Activated naive CD8-positive, alpha-beta T cell treated with anti-CD3 and anti-CD28 coated beads, Interleukin-2, amount 10 ng/mL, durations not matched to agents 7 days and 5 days (primary cell): ENCODE measurements at places on chromosomes 6 and 20. TPM values are rescaled to one million over a fixed set of nuclear protein-coding genes. Genes with fewer than 3 reads are reported as not detected.

The CTCFL gene
- not detected for total RNA-seq

The DPPA5 gene
- not detected for total RNA-seq

The CALHM6 gene
- total RNA-seq: 26.7 TPM

The SALL4 gene
- total RNA-seq: 0.08 TPM

The PTGIS gene
- 0.39 TPM for total RNA-seq

The CRYBG1 gene
- total RNA-seq: 34.8 TPM

The SEC23B gene
- 65.0 TPM for total RNA-seq

The TMEM217 gene
- total RNA-seq: 1.4 TPM

The MUCL3 gene
- total RNA-seq: not detected

DNA sequence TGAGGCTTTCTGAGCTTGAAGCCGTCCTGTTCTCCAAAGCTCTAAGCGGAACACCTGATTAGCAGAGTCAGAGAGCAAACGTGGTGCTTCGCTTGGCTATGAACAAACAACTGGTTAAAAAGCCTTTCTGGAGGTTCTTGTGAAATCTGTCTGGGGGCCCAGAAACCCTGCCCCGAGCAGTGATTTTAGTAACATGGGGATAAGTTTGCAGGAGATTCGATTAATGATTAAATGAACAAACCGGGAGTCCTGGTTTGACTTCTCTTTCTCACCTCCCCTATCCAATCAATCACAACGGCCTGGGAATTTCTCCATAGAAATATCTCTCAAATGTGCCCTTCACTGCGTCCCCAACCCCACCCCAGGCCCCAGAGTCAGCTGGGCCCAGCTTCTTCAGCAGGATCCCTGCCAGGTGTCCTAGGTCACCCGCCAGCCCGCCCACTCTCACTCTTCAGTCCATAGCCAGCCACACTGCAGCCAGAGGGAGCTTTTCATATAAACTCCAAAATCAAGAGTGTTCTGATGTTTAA, 43.6 kb downstream of the ZDHHC14 start:
- no peak overlapping the region for H3K27ac ChIP-seq
- peaks cover 3% of the 10 kb centered on the region for H3K27me3 ChIP-seq
- no peaks in the 10 kb centered on the region for H3K4me1 ChIP-seq
- peaks cover 8% of the 10 kb centered on the region for H3K36me3 ChIP-seq
- H3K4me3 ChIP-seq: no peak overlapping the region

DNA sequence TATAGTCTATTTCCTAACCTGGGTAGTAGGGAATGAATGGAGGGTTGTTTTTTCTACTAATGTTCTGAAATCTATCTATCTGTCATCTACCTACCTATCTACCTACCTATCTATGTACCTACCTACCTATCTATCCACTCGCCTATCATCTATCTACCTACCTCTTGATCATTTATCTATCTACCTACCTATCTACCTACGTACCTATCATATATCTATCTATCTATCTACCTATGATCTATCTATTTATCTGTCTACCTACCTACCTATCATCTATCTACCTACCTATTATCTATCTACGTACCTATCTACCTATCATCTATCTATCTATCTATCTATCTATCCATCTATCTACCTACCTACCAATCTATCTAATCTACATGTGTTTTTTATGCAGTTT, 62.5 kb upstream of the PHACTR1 start:
- H3K36me3 ChIP-seq: no peaks in the 10 kb centered on the region
- H3K27me3 ChIP-seq: peaks cover 5% of the 10 kb centered on the region
- peaks cover 9% of the 10 kb centered on the region for H3K4me1 ChIP-seq

- peaks cover 78% of the 10 kb centered on the region for H3K27me3 ChIP-seq
- DNase-seq: peak; percentile 60
- H3K36me3 ChIP-seq: no peaks in the 10 kb centered on the region
- H3K4me3 ChIP-seq: peak overlapping the region; percentile 57
- peaks cover 17% of the 10 kb centered on the region for H3K4me1 ChIP-seq
- H3K27ac ChIP-seq: peak overlapping the region; percentile 74
These were observed 120.2 kb upstream of the AFDN start for GRCh38 chr6:167706313-167707109.

- H3K4me1 ChIP-seq: peaks cover 27% of the 10 kb centered on the region
- no peak for DNase-seq
- H3K27ac ChIP-seq: peak overlapping the region; percentile 100
- H3K27me3 ChIP-seq: peaks cover 4% of the 10 kb centered on the region
- H3K4me3 ChIP-seq: peak overlapping the region; percentile 98
- H3K36me3 ChIP-seq: peaks cover 27% of the 10 kb centered on the region
These were observed 743 bp downstream of the CMTR1 start for GRCh38 chr6:37433657-37434271.

DNA sequence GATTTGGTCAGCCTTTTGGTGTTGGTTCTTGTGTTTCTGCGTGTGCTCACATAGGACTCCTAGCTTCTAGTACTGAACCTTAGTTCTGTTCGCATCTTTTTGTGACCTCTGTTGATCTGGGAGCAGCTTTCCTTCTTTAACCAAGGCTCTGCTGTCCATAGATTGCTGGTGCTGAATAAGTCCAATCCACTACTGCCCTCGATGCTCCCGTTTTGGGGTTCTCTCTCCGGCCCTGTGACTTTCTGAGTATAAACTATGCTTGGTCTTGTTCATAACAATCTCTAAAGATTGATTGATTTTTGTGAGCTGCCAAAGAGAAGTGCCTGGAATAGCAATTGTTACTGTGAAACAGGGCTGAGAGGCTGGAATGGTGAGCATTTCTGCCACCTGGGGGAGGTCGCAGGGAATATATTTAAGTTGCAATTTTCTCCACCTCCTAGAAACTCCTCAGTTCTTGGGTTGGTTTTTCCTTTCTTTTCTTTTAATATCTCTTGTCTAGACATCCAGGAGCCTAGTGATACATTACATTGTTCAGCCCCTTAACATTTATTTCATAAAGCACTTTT, 422.9 kb upstream of the CHD6 start:
- no peaks in the 10 kb centered on the region for H3K27me3 ChIP-seq
- no peak for DNase-seq
- no peaks in the 10 kb centered on the region for H3K4me1 ChIP-seq
- no peaks in the 10 kb centered on the region for H3K36me3 ChIP-seq

DNA sequence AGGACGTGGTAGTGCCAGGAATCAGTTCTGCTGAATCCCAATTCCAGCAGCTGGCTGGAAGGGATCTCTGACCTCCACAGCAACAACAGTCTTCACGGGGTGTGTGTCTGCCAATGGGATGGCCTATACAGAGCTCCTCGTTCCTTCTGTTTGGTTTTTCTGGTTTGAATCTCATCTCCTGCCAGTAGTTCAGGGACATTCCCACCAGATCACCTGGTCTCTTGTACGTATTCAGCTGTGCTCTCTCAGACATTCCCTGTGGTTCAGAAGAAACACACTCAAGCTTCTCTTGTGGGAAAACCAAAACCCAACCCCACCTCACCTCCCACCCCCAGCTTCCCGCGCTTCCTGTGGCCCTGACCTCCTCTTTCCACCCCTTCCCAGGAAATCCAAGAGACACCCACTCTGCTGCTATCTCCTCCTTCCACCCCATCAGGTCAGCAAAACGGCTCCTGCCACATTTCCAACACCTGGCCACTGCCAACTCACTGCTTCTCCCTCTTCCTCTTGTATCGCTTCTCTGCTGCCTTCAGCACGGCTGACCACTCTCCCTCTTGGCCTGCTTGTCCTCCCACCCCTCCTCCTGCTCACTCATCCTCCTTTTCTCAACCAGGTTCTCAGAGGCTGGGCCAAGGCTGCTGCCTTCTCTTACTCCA, 63.3 kb upstream of the PTGIS start:
- peaks cover 1% of the 10 kb centered on the region for H3K27me3 ChIP-seq
- no peak overlapping the region for H3K27ac ChIP-seq
- peaks cover 8% of the 10 kb centered on the region for H3K4me1 ChIP-seq
- H3K4me3 ChIP-seq: no peak overlapping the region

- H3K4me1 ChIP-seq: no peaks in the 10 kb centered on the region
- H3K27ac ChIP-seq: no peak overlapping the region
- H3K27me3 ChIP-seq: peaks cover 3% of the 10 kb centered on the region
- H3K36me3 ChIP-seq: no peaks in the 10 kb centered on the region
- no peak for DNase-seq
These were observed 110.0 kb downstream of the PLCB1 start for GRCh38 chr20:8242066-8242465.

DNA sequence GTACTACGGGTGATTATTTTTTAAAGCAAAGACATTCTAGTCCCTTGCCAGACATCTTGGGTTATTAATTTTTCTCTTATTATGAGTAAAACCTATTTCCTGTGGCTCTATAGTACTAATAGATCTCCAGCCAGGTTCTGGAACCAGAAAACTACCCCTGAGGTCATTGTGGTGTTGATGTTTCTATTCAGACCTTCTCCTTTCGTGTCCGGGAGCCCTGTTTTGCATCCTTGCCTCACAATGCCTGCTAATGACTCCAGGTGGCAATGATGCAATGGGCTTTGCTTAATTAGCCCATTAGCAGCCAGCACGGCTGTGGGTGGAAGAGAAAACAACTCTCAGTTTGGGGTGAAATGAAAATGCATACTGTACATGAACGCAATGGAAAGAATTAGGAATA, 62.9 kb upstream of the ARG1 start:
- H3K36me3 ChIP-seq: no peaks in the 10 kb centered on the region
- H3K27ac ChIP-seq: no peak overlapping the region
- H3K27me3 ChIP-seq: no peaks in the 10 kb centered on the region
- H3K4me1 ChIP-seq: no peaks in the 10 kb centered on the region

GRCh38 chr6:56693246-56693607, 50.5 kb upstream of the DST start:
- no peak overlapping the region for H3K4me3 ChIP-seq
- H3K27ac ChIP-seq: no peak overlapping the region
- no peak for DNase-seq
- H3K4me1 ChIP-seq: no peaks in the 10 kb centered on the region
- no peaks in the 10 kb centered on the region for H3K36me3 ChIP-seq
- H3K27me3 ChIP-seq: peaks cover 6% of the 10 kb centered on the region

DNA sequence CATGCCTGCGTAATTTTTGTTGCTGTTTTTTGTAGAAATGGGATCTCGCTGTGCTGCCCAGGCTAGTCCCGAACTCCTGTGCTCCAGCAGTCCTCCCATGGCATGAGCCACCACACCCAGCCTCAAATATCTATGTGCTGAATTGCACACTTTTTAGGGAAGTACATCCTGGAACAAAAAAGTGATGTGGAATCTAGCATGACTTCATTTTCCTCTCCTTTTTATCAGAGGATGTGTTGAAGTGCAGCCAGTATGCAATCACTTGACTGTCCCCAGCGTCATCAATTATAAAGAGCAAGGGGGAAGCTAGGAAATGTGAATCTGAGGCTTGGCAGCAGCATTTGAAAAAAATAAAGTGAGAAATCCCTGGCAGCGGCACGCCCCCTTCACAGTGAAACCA, 6.4 kb upstream of the EXOC2 start:
- no peak overlapping the region for H3K27ac ChIP-seq
- no peak for DNase-seq
- H3K4me3 ChIP-seq: no peak overlapping the region
- H3K4me1 ChIP-seq: peaks cover 2% of the 10 kb centered on the region
- H3K27me3 ChIP-seq: peaks cover 15% of the 10 kb centered on the region
- H3K36me3 ChIP-seq: no peaks in the 10 kb centered on the region

DNA sequence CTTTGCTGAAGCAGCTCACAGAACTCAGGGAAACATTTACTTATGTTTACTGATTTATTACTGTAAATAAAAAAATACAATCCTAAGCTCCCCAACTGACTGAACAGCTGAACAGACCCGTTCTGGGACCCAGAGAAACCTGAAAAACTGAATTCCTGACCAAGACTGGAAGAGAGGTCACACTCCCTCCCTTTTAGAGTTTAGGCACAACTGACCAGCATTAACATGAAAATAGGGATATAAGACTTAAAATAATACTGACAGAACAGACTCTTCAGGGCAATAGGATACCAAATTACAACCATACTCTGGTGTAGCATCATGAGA, 11.7 kb upstream of the RPS10 start:
- H3K36me3 ChIP-seq: no peaks in the 10 kb centered on the region
- H3K4me3 ChIP-seq: no peak overlapping the region
- no peaks in the 10 kb centered on the region for H3K27me3 ChIP-seq

DNA sequence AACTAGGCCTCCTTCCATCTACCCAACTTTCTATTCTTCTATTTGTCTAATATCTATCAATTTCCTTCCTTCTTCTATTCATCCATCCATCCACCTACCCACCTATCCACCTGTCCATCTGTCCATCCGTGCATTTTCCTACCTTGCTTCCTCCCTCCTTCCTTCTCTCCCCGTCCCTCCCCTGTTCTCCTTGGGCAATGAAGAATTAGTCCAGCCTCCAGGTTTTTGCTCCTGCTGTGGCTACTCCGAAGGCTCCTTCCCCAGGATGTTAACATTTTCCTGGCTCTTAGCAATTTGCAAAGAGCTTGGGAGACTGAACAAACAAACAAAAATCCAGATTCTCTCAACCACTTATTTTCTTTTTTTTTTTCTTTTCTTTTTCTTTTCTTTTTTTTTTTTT, 81.6 kb downstream of the KCNB1 start:
- no peak overlapping the region for H3K4me3 ChIP-seq
- H3K27me3 ChIP-seq: peaks cover 15% of the 10 kb centered on the region
- no peaks in the 10 kb centered on the region for H3K36me3 ChIP-seq
- no peak for DNase-seq
- no peaks in the 10 kb centered on the region for H3K4me1 ChIP-seq
- no peak overlapping the region for H3K27ac ChIP-seq

- no peaks in the 10 kb centered on the region for H3K36me3 ChIP-seq
- no peaks in the 10 kb centered on the region for H3K4me1 ChIP-seq
- no peaks in the 10 kb centered on the region for H3K27me3 ChIP-seq
- no peak overlapping the region for H3K27ac ChIP-seq
- DNase-seq: no peak
- no peak overlapping the region for H3K4me3 ChIP-seq
These were observed 12.1 kb upstream of the DDX27 start for GRCh38 chr20:49207076-49207475.

GRCh38 chr6:53360093-53360912, 11.6 kb upstream of the ELOVL5 start:
- no peak for DNase-seq
- H3K4me3 ChIP-seq: peak overlapping the region; percentile 91
- H3K27ac ChIP-seq: peak overlapping the region; percentile 98
- H3K36me3 ChIP-seq: no peaks in the 10 kb centered on the region
- no peaks in the 10 kb centered on the region for H3K27me3 ChIP-seq
- peaks cover 30% of the 10 kb centered on the region for H3K4me1 ChIP-seq

- no peaks in the 10 kb centered on the region for H3K36me3 ChIP-seq
- H3K4me3 ChIP-seq: peak within 1 kb of the TSS; percentile 81
- H3K27me3 ChIP-seq: peaks cover 67% of the 10 kb centered on the region
- H3K27ac ChIP-seq: no peak within 1 kb of the TSS
These were observed at the start of gene POM121L2 for GRCh38 chr6:27312146-27312949. POM121L2 (minus strand) TSS chr6:27312273; CDS start chr6:27312170, 103 bp downstream.

GRCh38 chr6:25446830-25447569, 167.8 kb downstream of the CARMIL1 start:
- no peaks in the 10 kb centered on the region for H3K27me3 ChIP-seq
- no peak overlapping the region for H3K27ac ChIP-seq
- DNase-seq: no peak
- peaks cover 21% of the 10 kb centered on the region for H3K4me1 ChIP-seq
- no peak overlapping the region for H3K4me3 ChIP-seq
